HuH-7 (cell line): ENCODE measurements at places on chromosomes 3 and 15.

- DNase-seq: no peak
These were observed 35.3 kb downstream of the ANXA2 start for GRCh38 chr15:60362321-60363086.

- DNase-seq: no peak
These were observed 143.2 kb upstream of the PRICKLE2 start for GRCh38 chr3:64368257-64369020.

DNA sequence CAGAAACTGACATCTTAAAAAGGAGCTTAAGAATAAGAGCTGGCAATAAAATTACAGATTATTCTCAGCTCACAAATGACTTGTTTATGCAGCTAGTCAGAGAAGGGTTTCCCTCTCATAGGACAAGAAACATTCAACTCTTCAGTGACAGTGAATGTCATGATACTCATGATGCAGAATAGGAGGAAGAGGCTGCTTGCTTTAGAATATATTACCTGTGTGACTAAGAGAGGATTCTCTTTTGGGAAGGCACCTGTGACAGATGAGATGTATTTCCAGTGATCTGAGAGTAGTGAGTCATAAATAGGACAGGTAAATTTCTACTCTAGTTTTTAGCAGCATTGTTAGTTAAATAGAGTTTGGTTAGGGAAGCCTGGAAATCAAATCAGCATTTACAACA is 39.9 kb downstream of the RASA2 start:
- no peak for DNase-seq

DNA sequence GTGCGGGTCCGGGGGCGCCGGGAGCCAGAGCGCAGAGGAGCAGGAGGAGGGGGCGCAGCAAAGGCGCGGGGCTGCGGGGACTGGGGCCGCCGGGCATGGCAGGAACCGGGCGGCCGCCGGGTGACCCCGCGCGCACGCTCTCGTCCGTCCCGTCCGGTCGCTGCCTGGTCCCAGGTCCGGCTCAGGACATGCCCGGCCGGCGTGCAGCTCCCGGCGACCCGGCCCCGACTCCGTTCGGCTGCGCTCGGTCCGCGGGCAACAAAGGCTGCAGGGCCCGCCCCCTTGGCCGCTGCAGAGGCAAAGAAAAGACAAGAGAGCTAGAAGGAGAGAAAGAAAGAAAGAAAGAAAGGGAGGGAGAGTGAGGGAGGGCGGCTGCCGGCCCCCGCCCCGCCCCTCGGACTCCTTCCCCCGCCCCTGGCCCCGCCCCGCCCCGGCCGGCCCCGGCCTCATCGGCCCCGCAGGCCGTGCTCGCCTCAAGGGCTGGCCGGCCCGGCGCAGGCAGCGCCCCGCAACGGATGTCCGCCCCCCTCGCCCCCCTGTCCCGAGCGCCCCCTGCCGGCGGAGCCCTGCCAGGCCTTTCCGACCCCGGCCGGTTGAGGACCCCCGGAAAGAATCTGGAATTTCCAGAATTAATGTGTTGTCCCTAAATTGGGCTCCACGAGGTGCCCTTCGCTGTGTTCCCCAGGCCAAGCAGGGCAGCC is at the start of gene ADAMTS7:
TSS of gene ADAMTS7 (minus strand) at position 341 of the 701 bp plus-strand sequence. CDS start at position 97, 244 bp downstream.
- peak; percentile 96 for DNase-seq

DNA sequence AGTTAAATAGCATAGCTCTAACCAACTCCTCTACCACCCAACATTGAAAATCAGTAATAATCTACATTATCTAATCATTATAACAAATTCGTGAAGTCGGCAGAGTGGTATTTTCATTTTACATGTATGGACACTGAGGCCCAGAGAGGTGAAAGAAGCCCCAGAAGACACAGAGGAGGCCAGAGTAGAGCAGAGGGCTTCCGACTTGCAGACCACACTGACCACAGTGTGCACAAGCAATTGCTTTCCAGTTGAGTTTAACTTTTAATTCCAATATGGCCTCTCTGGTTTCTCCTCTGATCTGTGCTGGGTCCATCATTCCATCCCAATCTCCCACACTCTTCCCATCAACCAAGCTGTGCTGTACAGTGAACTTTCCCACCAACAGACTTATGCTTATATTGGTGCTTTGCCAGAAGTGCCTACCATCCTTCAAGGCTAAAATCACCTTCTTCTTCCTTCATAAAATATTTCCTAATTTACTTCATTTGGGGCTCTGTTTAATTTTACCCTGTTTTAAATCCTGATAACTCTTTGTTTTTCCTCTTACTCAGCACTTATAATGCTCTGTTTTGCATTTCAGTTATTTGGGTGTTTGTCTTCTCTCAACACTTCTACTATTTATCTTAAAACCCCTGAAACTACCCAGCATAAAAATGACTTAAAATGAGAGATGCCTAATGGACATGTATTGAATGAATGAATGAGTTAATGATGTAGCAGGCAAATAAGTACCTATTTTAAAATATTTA is 81.8 kb upstream of the TNFSF10 start:
- DNase-seq: no peak

GRCh38 chr3:14113965-14114635 is 10.6 kb downstream of the CHCHD4 start:
- DNase-seq: no peak

DNA sequence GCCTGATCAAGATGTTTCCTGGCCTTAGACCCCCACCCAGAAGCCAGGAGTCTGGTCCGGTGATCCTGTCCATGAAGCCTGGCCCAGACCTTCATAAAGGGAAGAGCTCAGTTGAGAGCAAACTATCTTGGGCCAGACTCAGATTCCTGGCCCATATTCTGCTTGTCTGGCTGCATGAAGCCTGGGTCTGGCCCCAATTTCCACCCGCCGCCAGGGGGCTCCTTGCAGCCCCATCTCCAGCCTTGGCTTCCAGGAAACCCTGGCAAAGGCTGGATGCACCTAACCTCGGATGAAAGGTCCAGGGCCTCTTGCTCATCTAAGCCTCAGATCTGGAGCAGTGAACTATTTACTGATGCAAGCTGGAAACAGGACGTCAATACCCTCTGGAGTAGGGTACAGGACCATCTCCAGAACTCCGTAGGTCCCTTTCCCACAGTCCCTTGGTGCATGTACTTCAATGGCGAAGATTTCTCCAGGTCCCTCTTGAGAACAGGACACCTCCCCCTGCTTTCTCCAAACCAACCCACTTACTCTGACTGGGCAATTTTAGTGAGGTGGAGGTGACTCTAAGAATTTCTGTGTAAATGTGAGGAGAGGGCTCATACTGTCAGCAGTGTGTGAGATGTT is 5.6 kb downstream of the FOXL2 start:
- DNase-seq: peak; percentile 93

DNA sequence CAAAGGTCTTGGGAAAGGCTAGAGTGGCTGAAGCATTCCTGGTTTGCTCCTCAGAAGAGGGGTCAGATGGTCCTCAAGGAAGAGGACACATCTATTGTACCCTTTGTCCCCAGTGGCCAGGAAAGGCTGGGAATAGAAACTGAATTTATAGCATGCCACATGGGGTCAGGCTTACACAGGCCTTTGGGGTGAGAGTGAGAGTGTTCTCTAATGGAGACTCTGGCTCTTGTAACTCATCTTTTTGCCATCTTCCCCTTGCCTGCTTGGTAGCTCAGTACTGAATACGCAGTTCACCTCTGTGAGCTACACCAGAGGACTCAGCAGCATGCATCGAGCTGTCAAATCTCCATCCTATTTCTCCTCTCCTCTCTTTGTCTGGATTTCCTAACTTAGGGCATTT is 87.5 kb downstream of the ATP2B2 start:
- peak; percentile 69 for DNase-seq

- DNase-seq: no peak
These were observed 487.2 kb upstream of the ATP11B start for GRCh38 chr3:182305881-182306665.

- no peak for DNase-seq
These were observed 56.0 kb upstream of the FLNB start for GRCh38 chr3:57952208-57952631.

GRCh38 chr3:13352621-13353131 is 67.4 kb downstream of the NUP210 start:
- no peak for DNase-seq

GRCh38 chr3:156010829-156011228 is 109.5 kb upstream of the KCNAB1 start:
- no peak for DNase-seq

DNA sequence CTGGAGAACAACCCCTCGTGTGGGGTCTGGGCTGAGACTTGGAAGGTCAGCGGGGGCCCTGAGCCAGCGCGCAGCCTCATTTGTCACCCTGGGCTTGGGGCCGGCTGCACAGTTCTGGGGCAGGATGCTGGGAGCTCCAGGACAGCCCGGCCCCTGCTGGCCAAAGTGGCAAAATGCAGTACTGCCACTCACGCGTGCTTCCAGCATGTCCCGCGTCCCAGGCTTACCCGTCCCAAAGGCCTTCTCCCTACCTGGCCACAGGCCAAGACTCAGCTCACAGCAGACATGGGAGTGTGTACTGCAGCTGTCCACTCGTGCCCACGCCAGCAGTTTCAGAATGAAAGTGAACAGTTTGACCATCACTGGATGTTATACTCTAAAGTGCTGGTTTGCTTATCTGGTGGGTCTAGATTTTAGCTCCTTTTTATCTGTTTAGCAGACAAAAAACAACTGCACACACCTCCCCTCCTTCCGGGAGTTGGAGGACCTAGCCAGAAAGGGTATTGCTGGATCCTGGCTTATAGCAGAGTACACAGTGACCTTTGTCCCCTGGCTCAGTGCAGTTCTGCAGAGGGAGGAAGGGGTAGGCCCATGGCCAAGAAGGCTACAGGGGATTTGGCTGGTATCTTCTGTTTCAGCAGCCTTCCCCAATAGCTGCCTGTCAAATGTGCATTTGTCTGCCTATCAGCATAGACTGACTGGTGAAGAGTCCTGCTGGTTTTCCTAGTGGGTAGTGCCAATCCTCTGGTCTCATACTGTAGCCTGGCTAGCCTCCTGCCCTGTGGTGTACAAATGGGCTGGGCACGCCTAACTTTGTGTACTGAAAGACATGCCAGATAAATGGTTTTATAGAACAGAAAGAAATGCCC is 23.2 kb upstream of the IP6K2 start:
- DNase-seq: peak; percentile 96

GRCh38 chr15:25180606-25181292 is 226.0 kb downstream of the SNRPN start:
- DNase-seq: no peak

DNA sequence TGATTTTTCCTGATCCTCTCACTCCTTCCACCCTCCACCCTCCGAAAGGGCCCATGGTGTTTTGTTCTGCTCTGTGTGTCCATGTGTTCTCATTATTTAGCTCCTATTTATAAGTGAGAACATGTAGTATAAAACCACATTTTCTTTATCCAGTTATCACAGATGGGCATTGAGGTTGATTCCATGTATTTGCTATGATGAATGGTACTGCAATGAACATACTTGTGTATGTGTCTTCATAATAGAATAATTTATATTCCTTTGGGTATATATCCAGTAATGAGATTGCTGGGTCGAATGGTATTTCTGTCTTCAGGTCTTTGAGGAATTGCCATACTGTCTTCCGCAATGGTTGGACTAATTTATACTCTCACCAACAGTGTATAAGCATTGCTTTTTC is 126.0 kb downstream of the IMPG2 start:
- DNase-seq: no peak

- no peak for DNase-seq
These were observed 55.8 kb downstream of the DNAJB8 start for GRCh38 chr3:128410669-128411573.

DNA sequence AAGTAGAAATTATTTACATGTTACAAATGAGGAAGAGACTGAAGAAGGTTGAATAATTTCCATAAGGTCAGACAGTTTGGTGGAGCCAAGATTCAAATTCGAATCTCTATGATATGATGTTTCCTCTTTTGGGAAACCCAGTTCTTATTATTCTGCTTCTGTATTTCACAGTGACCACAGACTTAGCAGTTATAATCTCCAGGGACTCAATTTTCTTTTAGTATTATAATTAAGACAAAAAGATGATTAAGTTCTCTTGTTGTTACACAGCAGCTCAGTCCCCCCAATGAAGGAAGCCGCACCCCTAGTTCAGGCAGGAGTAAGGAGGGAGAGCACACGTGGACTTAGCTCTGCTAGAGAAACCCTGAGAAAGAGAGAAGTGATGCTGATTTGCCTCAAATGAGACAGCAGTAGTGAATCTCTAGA is 130.6 kb downstream of the CCNL1 start:
- no peak for DNase-seq

DNA sequence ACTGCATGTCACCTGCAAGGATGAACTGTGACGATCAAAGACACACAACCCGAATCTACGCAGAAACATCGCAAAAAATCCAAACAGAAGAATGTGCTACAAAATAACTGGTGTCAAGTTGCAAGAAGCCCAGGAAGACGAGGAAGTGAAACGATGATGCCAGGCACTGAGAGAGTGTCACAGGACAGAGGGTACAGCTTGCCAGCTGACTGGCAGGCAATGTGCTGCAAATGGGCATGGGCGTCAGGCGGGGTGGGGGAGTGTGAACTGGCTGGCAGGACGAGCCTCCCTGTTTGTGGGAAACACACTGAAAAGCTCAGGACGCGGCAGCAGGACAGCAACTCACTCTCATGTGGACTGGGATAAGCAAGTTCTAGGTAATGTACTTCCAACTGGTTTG is 28.9 kb upstream of the OCA2 start:
- no peak for DNase-seq

- DNase-seq: no peak
These were observed 27.6 kb downstream of the ACP3 start for GRCh38 chr3:132344666-132345280.

GRCh38 chr3:5219216-5219615 is 31.7 kb downstream of the EDEM1 start:
- DNase-seq: no peak

DNA sequence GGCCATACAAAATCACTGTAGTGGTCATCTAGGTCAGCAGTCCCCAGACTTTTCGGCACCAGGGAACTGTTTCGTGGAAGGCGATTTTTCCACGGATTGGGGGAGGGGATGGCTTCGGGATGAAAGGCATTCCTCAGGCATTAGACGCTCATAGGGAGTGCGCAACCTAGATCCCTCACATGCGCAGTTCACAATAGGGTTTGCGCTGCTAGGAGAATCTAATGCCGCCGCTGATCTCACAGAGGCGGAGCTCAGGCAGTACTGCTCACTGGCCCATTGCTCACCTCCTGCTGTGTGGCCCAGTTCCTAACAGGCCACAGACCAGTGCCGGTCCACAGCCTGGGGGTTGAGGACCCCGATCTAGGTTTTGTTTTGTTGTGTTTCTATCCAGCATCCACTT is 200.1 kb downstream of the SLC9A9 start:
- no peak for DNase-seq

DNA sequence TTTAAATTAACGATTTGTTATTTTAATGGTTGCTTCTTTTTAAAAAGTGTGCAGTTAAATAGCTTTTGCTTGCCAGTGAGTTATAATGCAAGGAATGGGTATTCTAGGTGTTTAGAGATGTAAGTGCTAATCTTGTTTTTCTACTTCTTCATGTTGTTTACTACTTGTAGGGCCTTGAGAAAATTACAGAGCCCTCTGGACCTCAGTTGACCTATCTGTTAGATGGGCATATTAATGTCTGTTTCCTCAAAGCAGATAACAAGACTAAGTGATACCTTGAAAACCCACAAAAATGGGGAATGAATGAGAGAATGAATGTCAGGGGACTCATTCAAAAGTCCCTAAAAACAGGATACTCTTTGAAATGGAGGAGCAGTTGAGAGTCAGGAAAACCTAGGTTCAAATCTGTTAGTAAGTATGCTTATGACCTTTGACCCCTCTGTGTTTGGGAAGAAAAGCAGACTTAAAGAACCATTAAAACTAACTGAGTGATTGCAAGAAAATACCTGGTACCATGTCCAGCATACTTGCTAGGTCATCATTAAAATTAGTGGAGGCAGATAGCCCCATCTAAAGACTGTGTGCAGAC is 419.5 kb downstream of the EDEM1 start:
- DNase-seq: no peak
